ENCODE measurements at places on chromosomes 6 and 20.

DNA sequence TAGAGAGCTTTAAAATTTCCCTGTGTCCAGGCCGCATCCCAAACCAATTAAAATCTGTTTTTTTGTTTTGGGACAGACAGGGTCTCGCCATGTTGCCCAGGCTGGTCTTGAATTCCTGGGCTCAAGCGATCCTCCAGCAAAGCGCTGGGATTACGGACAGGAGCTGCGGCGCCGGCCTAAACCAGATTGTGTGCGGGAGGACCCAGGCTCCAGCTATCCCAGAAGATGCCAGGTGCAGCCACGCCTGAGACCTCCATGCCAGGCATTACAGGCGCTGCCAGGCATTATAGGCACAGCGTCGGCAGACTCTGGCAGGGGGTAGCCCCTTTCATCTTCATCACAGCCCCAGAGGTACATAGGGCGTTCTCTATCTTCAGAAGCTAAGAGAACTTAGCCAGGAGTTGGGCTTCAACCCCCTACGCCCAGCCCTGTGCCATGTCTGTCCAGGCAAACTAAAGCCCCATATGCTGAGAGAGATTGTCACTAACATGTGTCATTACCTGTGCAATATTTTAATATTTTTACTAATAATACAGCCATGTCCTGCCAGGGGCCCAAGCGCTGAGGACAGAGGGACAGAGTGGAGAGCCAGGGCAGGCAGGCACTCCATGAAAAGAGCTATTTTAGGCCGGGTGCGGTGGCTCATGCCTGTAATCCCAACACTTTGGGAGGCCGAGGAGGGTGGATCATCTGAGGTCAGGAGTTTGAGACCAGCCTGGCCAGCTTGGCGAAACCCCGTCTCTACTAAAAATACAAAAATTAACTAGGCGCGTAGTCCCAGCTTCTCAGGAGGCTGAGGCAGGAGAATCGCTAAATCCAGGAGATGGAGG, 9.8 kb upstream of the GRM4 start:
- no peak for DNase-seq

GRCh38 chr6:168148231-168148849, 69.3 kb upstream of the FRMD1 start:
- DNase-seq, result no peak

DNA sequence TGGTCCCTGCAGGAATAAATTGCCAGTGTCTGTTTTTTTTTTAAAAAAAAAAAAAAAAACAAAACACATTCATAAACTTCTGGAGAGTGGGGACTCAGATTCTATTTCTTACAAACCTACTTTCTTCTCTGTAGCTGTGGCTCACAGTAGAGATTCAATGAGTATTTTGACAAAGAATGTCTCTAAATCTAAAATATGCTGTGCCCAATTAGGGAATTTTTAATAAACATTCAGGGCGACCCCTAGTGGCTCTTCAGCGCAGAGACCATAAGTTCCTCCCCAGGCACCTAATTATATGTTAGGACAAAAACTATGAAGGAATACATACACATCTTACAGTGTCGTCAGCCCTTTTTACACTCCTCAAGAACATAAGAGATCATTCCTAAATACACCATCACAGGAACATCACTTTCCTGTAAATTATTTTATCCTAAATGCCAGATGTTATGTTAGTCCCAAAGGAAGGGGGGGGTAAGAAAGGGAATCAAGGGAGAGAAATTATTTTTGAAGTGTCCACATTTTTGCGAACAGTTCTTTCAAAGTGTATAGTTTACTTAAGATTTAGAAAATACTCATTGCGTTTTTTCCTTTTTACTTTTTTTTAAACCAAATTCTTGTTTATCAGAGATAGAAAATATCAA, 21.8 kb upstream of the NAA20 start:
- DNase-seq, result no peak

DNA sequence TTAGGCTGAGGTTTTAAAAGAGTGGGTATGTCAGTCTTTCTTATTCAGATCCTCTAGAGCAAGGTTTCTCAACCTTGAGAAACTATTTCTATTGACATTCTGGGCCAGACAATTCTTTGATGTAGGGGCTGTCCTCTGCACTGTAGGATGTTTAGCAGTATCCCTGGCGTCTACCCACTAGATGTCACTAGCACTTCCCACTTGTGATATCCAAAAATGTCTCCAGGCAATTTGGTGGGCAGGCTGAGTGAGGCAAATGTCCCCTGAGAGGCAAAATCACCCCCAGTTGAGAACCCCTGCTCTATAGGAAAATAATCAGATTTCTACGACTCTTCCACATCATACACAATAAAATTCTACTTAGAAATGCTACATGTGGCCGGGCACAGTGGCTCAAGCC, 7.7 kb upstream of the ZKSCAN8 start:
- no peak for DNase-seq

DNA sequence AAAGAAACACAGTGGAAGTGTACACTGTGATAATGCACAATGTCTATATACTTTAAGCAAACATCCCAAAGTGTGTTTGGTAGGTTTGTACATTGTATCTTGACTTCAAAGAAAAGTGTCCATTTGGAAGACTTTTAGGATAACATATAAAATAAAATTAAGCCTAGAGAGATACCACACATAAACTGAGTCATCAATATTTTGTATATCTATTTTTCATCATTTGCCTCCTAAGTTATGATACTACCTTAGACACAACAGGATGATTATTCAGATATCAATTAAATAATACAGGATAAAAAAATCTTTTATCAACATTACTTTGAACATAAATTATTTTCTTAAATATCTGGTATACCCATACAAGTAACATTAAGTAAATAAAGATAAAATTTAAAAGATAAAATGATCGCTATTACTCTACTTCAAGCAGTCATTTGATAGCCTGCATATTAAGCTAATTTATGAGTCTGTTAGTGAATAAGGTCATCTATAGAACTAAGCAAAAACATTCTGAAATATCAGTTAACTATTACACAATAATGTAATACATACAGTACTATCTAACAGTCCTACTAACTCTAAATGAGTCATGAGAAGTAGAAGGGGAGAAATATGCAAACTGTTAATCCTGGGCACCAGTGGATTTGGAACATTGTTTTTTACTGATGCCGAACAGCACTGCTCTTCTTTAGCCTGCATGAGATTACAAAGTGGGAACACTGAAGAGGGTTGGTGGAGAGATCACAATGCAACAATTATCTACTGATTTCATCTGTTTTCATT, 158.4 kb upstream of the SIM1 start:
- no peak for DNase-seq

DNA sequence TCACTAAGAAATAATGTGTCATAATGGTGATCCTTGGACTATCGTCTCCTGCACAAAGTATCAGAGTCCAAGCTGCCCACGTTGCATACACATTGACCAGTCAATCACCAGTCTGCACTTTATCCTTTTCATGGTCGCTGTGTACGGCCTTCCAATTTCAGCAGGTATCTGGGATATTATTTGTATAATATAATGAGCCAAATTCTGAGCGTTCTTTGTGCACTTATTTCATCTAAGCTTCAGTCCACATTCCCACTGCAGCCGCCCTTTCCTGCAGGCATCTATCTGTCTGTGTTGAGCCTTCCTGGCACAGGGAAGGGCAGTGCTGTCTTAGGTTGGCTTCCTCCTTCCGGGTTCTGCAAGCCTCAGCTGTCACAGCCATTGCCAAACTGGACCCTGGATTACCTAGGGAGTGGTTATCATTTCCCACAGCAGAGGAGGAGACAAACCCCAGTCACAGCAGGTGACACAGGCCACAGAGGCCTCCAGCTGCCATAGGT, 174.3 kb downstream of the TTLL2 start:
- DNase-seq, result no peak

GRCh38 chr6:168794491-168794890, 353.5 kb downstream of the SMOC2 start:
- DNase-seq, result no peak

DNA sequence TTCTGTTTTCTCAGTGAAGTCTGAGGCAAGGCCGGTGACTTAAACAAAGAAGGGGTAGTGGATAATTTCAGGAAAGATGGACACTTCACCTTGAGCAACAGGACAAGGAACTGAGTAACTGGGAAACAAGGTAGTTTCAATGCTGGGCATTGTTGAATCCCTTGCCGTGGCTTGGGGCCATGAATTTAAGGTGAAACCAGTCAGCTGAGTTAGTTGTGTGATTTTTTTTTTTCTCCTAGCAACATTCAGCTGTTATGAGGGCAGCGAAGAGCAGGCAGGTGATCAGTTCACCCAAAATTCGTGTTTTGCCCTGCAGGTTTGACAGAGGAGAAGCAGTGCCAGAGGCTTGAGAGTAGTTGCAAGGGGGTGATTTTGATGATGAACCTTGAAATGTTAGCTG, 6.8 kb downstream of the BICRAL start:
- DNase-seq, result no peak

DNA sequence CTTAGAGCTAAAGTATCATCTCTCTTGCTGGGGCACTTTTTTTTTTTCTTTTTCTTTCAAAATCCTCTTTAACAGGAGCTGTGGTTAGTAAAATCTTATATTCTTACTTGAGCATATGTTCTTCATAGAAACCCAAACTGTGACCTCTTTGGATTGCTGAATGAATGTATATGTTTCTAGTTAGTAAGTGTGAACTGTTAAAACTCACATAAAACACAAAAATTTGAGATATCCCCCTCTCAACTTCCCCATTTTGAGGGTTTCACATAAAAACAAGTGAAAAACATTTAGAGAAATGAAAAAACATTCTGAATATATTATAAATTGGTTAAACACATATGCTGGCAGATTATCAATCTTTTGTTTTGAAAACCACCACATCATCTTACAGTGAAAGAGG, 78.1 kb downstream of the INSM1 start:
- DNase-seq, result no peak

DNA sequence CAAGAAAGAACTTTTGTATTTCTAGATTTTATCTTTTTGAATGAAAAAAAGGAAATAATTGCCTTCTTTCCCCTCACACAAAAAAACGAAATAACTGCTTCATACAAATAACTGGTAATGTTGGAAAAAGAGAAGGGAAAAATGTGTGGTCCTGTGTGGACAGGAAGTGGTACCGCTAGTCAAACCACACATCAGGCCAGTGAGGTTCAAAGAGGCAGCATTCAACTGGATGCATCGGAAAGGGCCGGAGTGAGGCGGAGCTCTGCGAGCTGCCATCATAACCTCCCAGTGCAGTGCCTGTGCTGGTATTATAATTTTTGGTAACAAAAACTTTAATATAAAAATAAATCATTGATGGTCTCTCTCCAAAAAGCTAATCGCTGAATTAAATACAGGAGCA, 111.2 kb downstream of the IRF4 start:
- DNase-seq, result no peak

DNA sequence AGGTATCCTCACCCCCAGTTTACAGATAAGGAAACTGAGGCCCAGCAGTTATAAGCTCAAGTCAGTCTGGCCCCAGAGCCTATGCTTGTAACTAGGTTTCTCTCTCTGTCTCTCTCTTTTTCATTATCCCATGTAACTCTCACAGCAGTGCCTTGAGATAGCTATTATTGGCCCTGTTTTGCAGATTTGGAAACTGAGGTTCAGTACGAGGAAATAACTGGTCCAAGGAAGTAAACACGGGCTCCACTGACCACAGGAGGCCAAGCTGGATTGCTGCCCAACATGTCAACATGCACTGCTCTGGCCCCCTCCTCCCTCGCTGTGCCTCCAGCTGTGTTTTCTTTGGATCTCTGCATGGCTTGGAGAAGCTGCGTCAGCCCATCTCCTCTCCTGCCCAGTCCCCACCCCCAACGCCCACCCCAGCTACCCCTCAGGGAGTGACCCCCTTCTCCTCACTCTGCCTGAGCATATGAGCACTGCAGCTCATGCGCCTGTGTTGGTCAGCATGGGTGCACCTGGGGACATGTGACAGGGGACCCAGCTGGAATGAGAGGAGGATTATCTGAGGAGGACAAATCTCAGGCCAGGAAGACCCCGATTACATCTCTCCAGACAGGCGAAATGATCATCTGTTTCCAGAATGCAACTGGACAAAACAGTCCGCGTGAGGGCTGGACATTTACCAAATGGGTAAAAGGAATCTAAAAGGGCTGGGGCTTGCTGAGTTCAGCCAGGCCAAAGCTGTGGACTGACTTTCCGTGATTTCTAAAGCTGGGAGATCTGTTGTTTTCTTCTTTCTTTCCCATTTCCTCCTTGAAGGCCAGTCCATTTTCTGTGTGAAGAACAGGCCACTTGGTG, 7.8 kb upstream of the PLTP start:
- DNase-seq, result no peak

GRCh38 chr6:49541936-49542335, 8.5 kb upstream of the C6orf141 start:
- no peak for DNase-seq

- DNase-seq, result no peak
These were observed 42.9 kb downstream of the NHSL1 start for GRCh38 chr6:138456401-138456790.

DNA sequence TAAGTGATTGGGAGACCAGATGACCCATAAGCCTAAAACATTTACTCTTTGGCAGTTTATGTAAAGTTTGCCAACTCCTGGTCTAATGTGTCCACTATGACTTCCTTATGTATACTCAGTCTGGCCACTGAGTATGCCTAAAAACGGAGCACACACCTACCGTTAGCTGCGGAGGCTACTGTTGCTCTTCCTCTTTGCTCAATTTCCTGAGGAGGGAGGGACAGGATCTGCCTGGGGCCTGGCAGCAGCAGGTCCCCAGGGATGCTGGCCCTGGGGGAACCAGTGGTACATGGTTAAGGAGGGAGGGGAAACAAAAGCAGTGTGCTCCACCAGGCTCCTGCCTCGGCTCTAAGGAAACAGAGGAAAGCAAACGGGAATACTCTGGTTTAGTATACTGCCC, 113.5 kb downstream of the CDYL start:
- DNase-seq, result no peak

DNA sequence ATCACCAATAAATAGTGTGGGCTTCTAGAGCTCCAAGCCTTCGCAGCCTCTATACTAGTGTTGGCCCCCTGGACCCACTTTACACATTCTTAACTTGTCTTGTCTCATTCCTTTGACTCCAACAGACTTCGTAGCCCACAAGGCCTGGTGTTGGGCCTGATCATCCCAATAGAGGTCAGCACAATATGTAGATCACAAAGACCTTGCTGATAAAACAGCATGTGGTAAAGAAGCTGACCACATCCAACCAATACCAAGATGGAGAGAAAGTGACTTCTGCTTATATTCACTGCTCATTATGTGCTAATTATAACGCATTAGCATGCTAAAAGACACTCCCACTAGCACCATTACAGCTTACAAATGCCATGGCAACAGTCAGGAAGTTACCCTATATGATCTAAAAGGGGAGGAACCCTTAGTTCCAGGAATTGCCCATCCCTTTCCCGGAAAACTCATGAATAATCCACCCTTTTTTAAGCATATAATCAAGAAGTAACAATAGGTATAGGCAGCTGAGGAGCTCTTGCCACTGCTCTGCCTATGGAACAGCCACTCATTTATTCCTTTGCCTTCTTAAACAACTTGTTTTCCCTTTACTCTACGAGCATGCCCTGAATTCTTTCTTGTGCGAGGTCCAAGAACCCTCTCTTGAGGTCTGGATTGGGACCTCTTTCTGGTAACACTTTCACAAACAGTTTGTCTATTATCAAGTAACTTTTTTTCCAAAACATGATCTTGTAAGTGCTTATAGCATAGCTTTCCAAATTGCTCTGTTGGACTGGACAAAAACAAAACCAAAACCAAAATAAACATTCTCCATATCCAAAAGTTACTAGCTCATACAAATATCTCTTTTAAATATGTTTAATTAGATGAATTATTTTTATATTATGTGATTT, 54.6 kb upstream of the ECHDC1 start:
- no peak for DNase-seq

All from stimulated activated CD8-positive, alpha-beta memory T cell treated with anti-CD3 and anti-CD28 coated beads, Interleukin-2, amount 100 ng/mL, for 1 hour (primary cell).